T-helper 17 cell (primary cell): ENCODE measurements at places on chromosomes 16 and 17. TPM values are rescaled to one million over a fixed set of nuclear protein-coding genes. Genes with fewer than 3 reads are reported as not detected.

GRCh38 chr16:25692351-25692741 is 587 bp downstream of the HS3ST4 start:
- DNase-seq: no peak

DNA sequence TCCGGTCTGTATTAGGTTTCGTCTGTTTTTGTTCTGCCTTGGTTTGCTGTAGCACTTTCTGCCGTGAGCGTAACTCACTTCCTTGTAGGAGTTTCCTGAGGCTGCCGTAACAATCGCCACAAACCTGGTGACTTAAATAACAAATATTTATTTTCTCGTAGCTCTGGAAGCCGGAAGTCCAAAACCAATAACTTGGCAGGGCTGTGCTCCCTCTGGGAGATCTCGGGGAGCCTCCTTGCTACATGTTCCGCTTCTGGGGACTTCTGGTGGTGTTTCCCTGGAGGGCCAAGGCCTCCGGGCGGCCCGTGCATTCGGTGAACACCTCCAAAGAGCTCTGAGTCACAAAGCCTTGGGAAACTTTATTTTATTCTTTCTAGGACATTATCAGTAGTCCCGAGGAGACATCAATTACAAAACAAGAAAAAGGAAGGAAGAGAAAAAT is 6.8 kb upstream of the WDR45B start:
- no peak for DNase-seq

- DNase-seq: no peak
Observed at GRCh38 chr16:69890114-69890891, 60.8 kb upstream of the CLEC18A start.

- no peak for DNase-seq
Observed at GRCh38 chr16:82440336-82440735, 186.4 kb upstream of the CDH13 start.

DNA sequence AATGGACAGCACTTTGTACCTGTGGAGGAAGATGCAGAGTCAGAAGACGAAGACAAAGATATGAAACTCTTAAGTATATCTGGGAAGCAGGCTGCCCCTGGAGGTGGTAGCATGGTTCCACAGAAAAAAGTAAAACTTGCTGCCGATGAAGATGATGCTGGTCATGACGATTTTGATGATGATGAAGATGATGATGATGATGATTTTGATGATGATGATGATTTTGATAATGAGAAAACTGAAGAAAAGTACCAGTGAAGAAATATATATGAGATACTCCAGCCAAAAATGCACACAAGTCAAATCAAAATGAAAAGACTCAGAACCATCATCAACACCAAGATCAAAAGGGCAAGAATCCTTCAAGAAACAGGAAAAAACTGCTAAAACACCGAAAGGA is 268.5 kb upstream of the EEF2KMT start:
- no peak for DNase-seq

DNA sequence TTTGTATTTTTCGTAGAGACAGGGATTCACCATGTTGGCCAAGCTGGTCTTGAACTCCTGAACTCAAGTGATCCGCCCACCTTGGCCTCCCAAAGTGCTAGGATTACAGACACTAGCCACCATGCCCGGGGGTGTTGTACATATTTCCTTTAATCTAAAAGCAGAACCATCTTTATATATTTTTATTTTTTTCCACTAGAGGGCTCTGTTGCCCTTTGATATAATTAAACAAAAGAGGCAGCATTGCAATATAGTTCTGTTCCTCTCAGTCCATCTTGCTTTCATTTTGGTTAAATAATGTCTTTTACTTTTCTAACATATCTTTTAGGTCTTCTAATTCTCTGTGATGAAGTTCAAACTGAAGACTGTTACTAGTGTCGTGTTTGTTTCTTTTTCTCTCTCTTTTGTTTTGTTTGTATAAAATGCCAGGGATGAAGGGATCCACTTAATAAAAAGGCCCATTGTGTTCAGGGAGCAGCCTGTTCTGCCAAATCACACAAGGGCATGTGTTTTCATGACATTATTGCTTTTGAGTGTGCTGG is 23.4 kb downstream of the WWOX start:
- no peak for DNase-seq

DNA sequence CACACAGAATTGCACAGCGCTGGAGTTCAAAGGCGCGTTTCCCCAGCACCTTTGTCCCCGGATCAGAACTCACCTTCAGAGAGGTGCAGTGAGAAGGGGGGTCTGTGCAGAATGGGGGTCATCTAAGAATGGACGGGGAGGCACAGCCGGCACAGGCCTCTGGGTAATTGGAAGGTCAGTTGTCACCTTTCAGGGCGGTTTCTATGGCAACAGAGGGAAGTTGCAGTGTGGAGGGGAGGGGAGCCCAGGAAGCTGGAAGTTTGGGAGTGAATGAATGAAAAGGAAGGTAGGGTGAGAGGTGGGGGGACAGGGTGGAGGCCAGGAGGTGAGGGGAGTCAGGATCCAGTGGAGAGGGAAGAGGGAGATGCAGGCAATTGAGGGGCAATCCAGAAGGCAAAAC is 12.4 kb upstream of the KCNG4 start:
- no peak for DNase-seq

GRCh38 chr17:2815781-2816185 is 19.5 kb downstream of the RAP1GAP2 start:
- DNase-seq: no peak

Gene NEUROD2
- total RNA-seq: not detected

Gene PIRT
- not detected for total RNA-seq

Gene EME1
- total RNA-seq: 1.3 TPM

Gene ACAP1
- total RNA-seq: 641 TPM
